ENCODE measurements at places on chromosomes 12 and 14.

GRCh38 chr12:78403136-78403535 is 461.4 kb upstream of the SYT1 start:
- no peak for DNase-seq

- no peak for DNase-seq
These were observed 2.6 kb downstream of the SIX4 start for GRCh38 chr14:60721326-60722106.

- no peak for DNase-seq
These were observed 46.2 kb downstream of the ABCC9 start for GRCh38 chr12:21894792-21895595.

GRCh38 chr14:77275601-77276017 is 4.6 kb upstream of the NGB start:
- DNase-seq: no peak

DNA sequence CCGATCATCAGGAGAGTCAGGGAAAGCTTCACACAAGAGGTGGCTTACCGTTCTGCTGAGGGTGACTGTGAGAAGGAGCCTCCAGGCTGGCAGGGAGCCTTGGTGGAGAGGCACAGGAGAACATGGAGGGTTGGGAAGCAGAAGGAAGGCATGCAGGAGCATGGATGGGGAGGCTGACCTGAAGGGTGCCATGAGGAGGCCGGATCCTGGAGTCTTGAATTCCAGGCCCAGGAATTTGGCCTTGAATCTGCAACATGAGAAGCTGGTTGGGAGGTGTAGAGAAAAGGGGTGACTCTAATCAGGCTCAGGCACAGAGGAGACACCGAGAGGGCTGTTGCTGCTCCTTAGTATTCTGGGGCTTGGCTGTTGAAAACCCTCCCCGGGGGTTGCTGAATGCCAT is 130.2 kb downstream of the PELI2 start:
- no peak for DNase-seq

Measured in glomerular endothelial cell (primary cell).